DMS79 treated with DMSO at 0.1 percent for 48 hours (cell line): ENCODE measurements at places on chromosomes 7 and 10.
A peak's percentile ranks its signal among the peaks of the same experiment; 100 is the strongest.

GRCh38 chr10:93299606-93300287 is 182.4 kb downstream of the MYOF start:
- no peak for DNase-seq

DNA sequence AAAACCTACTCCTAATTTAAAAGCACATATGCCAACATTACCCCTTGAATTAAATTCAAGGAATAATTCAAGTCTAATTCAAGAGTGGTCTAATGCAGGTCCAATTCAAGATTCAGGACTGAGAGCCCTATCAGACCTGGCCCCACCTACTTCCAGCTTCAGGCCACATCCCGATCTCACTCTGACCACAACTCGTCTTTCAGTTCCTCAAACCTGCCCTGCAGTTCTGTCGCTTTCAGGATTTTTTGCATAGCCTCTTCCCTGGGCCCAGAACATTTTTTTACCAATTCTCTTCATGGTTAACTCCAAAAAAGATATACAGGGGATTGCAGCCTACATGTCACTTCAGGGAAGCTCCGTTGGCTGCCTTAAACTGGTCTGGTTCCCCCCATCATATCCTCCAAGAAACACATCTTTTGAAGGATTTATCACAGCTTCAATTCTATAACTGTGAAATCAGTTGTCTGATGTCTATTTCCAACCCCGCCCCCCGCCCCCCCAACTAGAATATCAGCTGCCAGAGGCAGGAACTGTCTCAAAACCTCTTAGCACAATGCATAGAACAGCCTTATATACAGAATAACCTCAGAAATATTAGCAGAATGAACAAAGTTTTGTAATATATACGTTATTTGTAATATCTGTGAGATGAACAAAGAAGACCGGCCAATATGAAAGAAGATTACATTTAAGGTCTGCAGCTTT is 20.8 kb downstream of the CCDC6 start:
- DNase-seq, result no peak

- no peak for DNase-seq
These were observed 50.7 kb downstream of the TAS2R16 start for GRCh38 chr7:122944682-122945303.

GRCh38 chr7:2192831-2193534 is 39.8 kb downstream of the MAD1L1 start:
- DNase-seq, result peak; percentile 91

DNA sequence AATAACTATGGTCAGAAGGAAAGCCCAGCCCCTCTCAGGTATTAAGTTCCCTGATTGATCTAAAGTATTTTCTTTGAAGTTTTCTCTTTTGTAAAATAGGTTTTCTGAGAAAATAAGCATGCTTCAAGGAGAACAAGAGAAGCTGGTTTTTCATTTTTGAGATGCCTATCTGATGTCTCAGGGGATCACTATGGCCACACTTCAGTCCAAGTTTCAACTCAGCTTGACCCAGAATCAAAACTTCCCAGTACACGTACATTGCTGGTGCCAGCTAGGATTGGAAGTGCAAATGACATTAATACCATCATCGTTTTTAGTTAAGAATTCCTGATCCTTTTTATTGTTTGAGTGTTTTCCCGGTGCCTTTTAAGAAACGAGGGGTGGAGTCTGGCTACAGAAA is 7.2 kb downstream of the ITIH5 start:
- no peak for DNase-seq

DNA sequence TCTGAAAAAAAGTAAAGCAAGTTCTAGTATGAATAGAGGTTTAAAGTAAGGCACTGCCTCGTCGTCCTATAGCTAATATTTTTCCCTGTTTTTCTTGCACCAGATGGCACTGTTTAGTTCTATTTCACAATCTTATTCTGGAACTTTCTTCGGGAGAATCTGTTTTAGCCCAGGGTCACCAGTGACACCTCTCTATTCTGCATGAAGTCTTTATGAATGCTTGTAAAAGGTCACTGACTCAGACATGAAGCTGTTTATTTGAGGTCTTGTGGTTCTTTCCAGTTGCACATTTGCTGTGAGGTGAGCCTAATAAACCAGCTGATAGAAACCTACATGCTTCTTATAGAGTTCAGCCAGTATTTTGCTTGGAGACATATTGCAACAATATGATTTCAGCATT is 444.3 kb downstream of the AUTS2 start:
- peak; percentile 6 for DNase-seq

DNA sequence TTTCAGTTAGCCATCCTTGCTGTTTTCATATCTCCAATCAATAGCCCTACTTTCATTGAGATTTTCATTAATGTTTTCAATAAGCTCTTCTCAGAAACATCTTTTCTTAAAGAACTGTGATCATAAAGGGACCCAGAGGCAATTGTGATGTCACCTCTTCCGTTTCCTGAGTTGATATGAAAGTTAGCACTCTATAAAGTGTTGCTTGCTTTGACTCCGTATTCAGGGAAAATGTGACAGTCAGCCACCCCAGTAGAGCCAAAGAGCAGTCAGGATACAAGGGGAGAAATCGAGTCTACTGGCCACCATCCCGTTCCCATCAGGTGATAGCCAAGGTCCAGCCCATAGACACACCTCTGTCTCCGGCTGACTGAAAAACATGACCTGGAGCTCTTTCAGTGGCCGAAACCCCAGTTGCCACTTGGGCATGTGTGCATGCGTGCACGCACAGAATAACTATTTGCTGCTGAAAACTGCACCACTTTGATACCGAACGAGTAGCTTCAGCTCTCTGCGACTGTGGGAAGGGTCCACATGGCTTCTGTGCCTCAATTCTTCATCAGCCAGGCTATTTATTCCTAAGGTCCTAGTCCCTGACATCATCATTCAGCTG is 291.4 kb downstream of the USP6NL start:
- no peak for DNase-seq

- DNase-seq, result peak; percentile 50
These were observed 30.0 kb downstream of the NET1 start for GRCh38 chr10:5442065-5442989.

DNA sequence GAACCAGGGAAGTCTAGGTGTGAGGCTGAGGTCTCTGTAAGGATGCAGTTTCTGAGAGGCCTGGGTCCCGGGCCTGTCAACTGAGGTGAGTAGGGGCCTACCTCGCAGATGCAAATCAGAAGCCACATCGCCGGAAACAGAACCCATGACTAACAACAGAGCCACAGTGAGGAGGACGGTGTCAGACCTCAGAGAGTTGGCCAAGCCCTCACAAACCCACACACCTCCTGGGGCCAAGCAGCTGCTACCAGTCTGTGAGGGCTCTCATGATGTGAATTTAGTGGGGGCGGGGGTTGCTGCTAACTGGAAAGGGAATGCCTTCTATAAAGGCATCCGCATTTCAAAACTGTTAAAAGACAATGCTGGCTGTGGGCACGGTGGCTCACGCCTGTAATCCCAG is 103.0 kb downstream of the COBL start:
- DNase-seq, result no peak

- no peak for DNase-seq
These were observed 79.9 kb upstream of the ABCB5 start for GRCh38 chr7:20535541-20535940.

- no peak for DNase-seq
These were observed 5.1 kb upstream of the SMC3 start for GRCh38 chr10:110562348-110562747.

DNA sequence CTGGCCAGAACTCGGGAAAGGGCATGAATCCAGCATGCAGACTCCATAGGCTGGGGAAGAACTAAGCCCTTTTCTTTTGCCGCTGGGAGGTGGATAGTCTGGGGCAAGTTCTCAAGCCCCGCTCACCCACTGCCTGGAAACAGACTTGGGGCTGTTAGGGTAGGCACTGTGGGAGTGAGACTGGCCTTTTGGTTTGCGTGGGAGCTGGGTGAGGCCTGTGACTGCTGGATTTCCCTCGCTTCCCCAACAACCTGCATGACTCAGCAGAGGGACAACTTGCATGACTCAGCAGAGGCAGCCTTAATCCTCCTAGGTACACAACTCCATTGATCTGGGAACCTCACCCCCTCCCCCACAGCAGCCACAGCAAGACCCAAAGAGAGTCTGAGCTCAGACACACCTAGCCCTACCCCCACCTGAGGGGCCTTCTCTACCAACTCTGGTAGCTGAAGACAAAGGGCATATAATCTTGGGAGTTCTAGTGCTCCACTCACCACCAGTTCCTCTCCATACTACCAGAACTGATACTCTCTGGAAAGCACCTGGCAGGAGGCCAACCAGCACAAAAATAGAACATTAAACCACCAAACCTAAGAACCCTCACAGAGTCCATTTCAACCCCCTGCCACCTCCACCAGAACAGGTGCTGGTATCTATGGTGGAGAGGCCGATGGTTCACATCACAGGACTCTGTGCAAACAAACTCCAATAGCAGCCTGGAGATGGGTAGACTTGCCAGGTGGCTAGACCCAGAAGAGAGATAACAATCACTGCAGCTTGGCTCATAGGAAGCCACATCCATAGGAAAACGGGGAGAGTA is 81.4 kb upstream of the LAMB4 start:
- peak; percentile 37 for DNase-seq

DNA sequence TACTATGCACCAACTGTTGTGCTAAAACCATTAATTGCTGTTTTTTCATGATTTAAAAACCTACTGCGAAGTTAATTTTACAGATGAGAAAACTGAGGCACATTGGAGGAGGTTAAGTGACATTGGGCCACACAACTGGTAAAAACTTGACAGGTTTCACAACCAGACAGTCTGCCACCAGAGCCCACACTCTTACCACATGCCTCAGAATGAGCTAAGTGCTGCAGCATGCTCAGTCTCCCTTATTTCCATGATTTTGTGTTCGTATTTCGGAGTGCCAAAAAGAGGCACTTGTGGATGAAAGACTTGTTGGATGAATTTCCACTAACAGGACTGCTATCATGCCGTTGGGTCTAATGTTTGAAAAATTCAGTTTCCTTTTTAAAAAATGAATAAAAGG is 77.4 kb downstream of the PCLO start:
- no peak for DNase-seq

GRCh38 chr10:75565286-75566251 is 134.1 kb downstream of the LRMDA start:
- no peak for DNase-seq

- no peak for DNase-seq
These were observed 66.2 kb downstream of the NAMPT start for GRCh38 chr7:106218546-106218945.

- no peak for DNase-seq
These were observed 551.2 kb downstream of the GALNT17 start for GRCh38 chr7:71682841-71683781.

GRCh38 chr10:121811386-121811785 is 116.4 kb downstream of the ATE1 start:
- no peak for DNase-seq

- DNase-seq, result no peak
These were observed 135.8 kb downstream of the KMT2E start for GRCh38 chr7:105149827-105150226.

DNA sequence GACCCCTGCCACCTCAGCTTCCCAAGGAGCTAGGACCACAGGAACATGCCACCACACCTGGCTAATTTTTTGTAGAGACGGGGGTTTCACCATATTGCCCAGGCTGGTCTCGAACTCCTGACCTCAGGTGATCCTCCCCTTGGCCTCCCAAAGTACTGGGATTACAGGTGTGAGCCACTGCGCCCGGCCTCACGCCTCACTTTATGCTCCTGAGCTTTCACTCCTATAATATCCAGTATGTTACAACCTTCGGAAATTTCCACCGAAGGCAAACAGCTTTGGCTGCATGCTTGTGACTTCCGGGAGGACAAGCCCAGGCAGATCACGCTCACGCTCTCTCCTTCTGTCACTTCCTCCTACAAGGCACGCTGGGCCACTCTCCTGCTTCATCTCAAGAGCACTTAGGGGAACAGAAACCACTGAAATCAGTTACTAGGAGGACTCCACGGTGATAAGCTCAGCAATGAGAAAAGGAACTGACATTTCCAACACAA is 4.4 kb upstream of the MAD1L1 start:
- DNase-seq, result peak; percentile 94

DNA sequence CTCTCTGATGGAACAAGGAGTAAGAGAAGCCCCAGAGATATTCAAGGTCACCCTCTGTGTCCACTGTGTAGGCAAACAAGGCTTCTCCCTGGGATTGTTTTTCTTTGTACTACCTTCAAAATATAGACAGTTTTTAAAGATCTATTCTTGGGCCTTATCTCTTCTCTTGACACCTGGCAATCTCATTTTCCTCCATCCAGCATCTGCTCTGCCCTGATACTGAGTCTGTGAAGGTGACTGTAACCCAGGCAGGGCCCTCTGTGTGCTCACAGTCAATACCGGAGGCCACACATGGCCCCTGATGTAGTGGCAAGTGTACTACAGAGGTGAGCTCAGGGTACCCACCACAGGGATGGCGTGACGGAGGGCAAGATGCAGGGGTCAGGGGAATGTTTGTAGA is 221.1 kb downstream of the SNX10 start:
- no peak for DNase-seq

- DNase-seq, result no peak
These were observed 1.8 kb upstream of the NUB1 start for GRCh38 chr7:151339651-151340382.

DNA sequence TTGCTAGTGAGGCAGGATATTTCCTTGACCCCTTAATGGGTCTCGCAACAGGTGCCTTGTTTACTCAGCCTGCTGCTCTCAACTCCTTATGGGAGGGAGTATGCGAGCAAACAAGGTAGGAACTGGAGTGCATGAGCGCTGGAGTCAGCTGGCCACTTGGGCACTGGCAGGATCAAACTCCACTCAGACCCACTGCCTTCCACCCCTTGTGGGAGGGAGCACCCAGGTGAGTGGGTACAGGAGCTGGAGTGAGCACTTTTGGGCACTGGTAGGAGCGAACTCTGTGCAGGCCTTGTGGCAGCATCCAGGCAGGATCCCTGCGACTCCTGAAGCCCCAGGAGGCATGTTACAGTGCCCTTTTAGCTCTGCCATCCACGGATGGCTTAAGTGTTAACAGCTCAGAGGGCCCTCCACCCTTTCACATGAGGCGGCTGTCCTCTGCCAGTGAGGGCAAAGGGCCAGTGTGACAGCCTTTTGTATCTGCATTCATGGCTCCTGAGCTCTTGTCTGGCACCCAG is 123.2 kb downstream of the ST7 start:
- no peak for DNase-seq

GRCh38 chr10:129908406-129908805 is 55.7 kb downstream of the EBF3 start:
- DNase-seq, result no peak

GRCh38 chr10:85149766-85150165 is 821.4 kb downstream of the CCSER2 start:
- DNase-seq, result no peak

DNA sequence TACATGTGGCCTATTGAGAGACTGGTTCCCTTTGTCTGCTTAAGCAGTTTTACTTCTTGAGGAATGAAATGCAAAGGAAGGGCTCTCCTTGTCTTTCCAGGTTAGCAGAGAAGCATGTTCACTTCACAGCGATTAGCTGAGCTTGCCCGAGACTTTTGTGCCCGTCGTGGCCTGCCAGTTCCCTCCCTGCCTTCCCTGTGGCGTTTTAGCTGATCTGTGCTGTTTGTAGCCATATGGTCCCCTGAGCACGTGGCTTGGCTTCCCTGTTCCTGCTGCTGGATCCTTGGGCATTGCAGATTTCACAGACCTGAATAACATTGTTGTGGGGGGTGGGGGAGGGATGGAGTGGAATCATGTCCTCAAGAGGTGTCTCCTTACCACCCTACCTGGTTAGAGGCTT is 61.8 kb downstream of the SND1 start:
- no peak for DNase-seq
